ENCODE measurements at places on chromosomes 1 and 21.
A peak's percentile ranks its signal among the peaks of the same experiment; 100 is the strongest.

- DNase-seq, result no peak
Observed at GRCh38 chr1:118294875-118295642, 110.0 kb upstream of the SPAG17 start.

- DNase-seq, result no peak
Observed at GRCh38 chr1:84363622-84364021, 34.7 kb upstream of the DNASE2B start.

- no peak for DNase-seq
Observed at GRCh38 chr1:210616356-210616755, 287.7 kb downstream of the HHAT start.

DNA sequence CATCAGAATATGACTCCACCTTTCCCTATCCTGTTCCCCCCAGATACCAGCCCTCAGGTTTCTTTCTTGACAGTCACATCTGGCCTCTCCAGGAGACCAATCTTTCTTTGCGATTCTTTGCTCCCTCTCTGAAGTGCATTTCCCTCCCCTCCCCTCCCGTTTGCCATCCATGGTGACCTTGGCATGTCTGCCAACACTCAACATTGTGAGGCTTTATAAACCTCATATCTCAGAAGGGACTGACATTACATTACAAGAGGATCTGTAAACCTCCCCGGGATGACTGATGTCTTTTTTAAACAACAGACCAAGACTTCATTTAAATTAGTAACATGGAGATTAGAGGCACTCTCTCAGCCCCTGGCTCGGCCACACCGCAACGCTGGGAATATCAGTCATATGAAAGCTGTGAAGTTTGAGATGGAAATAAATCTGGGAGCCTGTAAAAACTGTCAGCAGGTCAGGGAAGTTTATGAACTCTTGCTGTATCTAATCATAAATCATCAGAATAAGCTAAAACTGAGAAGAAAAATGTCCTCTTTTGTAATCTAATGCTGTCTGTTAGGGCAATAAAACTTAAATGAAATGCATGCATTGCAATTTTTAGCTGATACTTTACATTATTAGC, 401.7 kb upstream of the PROX1 start:
- no peak for DNase-seq

DNA sequence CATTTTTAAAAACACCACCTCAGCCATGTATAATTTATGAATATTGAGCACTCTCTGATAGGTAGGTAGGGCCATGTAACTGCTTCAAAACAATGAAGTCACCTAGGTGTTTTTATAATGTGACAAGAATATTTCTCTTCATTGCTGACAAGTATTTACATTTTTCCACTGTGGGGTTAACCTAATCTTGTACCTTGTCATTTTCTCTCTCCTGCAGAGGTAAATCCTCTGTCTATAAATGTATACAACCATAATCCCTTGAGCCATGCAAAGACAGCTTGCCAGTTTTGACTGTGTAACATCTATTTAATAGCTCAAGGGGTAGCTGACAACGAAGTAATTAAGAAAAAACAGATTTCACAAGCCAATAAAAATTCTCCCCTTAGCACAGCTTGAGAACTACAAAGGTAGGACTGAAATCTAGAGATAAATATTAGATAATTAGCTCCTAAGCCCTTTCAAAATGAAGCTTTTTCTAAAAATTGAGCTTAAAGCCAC, 137.6 kb upstream of the POGK start:
- no peak for DNase-seq

GRCh38 chr1:22286491-22286890, 143.6 kb upstream of the WNT4 start:
- DNase-seq, result no peak

GRCh38 chr1:171126504-171126903, 35.8 kb downstream of the FMO3 start:
- DNase-seq, result no peak

GRCh38 chr1:57489358-57490036, 65.6 kb upstream of the DAB1 start:
- DNase-seq, result no peak

DNA sequence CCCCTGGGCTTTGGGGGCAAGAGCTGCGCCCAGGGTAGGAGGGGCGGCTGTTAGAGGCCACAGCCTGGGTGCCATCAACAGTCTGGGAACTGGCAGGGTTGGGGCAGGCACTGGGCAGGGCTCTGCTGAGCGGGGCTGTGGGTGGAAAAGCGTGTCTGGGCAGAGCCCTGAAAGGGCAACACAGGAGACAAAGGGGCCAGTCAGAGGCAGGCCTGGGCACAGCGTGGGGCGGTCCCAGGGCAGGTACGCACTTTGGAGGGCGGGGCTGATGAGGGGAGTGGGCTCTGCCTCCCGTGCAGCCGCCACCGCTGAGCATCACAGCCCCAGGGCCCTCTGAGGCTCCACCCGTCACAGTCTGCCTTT, 13.9 kb downstream of the CELSR2 start:
- DNase-seq, result no peak

- no peak for DNase-seq
Observed at GRCh38 chr1:17276568-17276967, 27.7 kb downstream of the PADI3 start.

GRCh38 chr1:109111386-109112055, 2.4 kb upstream of the ELAPOR1 start:
- no peak for DNase-seq

DNA sequence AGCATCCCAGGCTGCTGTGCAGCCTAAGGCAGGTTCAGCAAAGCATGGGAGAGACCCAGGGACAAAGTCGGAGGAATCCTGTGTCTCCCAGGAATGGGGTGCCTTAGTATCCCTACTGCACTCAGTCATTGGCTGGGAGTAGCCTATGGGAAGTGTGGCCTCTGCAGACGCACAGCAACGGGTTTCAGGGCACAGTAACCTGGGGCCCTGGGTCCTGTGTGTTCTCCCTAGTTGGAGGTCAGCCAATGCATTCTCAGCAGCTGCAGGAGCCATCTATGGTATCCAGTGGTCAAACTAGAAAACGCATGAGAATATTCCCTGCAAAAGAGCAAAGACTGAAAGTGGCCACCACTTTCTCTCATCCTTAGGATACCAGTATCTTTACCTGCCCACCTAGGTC, 13.7 kb upstream of the C1orf21 start:
- DNase-seq, result no peak

DNA sequence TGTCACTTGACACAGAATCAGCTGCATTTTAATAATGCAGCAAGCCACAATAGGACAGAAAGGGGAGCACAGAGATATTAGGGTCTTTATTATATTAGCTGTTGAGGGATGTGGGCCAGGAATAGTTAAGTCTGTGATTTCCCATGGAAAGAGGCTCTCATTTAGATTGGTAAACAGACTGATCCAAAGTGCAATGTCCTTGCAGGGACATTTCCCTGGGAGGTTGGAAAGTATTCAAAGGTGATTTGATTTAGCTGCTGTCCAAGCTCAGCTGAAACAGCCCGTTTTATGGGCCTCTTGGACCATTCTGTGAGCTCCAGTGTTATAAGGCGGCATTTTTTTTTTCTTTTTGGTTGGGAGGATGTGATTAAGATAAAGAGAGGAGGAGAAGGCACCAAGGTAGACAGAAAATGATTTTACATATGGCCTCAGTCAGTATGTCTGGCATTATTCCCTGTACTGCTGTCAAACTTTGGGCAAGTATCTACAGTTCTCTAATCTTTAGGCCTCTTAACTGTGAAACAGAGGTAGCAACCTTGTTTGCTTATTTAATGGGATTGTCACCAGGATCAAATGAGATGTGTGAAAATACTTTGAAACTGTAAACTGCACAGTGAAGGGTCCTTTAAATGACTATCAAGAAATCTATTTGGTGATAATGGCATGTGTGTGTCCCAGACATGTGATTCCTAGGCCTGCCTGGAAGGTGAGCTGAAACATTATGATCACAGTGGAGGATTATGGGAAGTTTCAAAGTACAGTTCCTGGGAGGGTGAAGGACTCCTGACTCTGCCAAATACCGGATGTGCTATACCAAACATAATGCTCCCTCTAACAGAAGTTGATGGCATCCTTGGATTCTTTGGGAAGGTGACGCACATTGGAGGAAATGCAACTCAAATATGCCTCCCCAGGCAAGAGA, 62.2 kb downstream of the NOS1AP start:
- DNase-seq, result no peak

- no peak for DNase-seq
Observed at GRCh38 chr1:109240158-109241152, 8.9 kb upstream of the CELSR2 start.

- DNase-seq, result no peak
Observed at GRCh38 chr1:85898861-85899260, 190.6 kb upstream of the ZNHIT6 start.

GRCh38 chr1:100955322-100955721, 59.4 kb downstream of the SLC30A7 start:
- DNase-seq, result no peak

DNA sequence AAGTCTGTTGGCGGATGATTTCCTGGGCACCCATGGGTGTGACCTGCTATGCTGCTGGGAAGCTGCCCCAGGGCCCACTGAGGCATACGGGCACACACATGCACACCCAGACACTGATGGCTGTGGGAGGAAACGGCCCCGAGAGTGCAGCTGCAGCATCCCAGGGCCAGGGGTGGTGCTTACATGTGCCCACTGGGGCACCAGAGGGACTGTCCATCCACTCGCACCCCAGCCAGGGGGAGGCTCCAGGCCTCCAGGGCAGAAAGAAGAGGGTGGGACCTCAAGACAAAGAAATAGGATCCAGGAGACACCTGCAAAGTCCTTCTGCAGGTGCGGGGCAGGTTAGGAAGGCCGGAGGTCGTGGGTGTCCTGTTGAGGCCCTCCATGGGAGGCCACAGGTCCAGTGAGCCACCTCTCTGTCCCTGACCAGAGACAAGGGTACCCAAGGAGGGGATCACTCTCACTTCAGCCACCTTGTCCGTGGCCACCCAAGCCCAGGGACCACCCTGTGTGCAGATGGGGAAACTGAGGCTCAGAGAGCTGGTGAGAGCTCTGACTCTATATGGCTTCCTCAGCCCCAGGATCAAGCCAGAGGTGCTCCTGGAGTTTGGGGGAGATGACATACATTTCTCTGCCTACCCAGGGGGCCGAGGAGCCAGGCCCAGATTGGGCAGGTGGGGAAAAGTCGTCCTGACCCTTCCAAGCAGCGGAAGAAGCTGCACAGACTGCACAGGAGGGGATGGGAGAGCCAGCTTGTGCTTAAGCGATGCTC, 57.1 kb downstream of the WNT9A start:
- no peak for DNase-seq

DNA sequence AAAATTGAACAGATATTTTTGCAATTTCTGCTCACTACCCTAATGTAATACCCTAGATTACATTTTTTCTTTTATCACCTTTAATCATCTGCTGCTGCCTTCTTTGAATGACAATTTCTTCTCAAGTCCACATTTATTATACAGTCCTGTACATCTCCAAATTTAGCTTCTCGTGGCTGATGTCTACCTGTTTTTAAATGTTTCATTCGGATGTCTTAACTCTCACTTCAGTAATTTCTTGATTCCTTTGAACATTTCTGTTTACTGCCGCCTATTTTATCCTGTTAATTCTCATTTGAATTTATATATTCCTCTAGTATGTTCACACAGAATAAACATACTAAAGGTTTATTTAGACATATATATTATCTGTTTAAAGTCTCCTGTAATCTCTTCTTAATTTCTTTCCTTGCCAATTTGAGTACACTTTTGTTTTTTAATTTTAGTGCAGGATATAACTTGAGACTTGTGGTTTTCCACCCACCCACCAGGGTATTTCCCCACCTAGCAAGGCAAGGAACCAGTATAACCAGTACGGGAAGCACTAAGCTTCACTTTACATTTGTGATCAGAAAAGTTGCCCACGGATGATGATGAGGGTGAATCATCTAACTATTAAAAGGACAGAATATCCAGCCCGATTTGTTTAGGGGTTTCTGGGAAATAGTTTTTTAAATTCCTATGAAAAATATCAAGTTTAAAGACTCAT, 12.7 kb downstream of the INSL5 start:
- DNase-seq, result peak; percentile 9

- DNase-seq, result no peak
Observed at GRCh38 chr1:167146903-167147539, 53.1 kb downstream of the STYXL2 start.

DNA sequence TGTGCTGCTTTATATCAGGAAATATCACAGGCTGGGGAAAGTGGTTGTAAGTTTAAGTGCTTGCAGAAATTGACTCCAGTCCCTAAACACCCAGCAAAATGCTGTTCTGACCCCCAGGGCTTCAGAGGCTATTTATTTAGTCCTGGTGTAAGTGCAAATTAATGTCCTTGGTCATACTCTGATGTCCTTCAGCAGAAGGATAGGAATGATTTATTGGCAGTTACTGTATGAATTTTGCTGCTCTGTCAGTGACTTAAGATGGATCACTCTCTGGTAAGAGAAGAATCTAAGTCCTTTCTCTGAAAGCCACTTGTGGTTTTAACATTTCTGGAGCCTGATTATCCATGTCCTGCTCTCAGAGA, 21.9 kb downstream of the FAM20B start:
- DNase-seq, result no peak

DNA sequence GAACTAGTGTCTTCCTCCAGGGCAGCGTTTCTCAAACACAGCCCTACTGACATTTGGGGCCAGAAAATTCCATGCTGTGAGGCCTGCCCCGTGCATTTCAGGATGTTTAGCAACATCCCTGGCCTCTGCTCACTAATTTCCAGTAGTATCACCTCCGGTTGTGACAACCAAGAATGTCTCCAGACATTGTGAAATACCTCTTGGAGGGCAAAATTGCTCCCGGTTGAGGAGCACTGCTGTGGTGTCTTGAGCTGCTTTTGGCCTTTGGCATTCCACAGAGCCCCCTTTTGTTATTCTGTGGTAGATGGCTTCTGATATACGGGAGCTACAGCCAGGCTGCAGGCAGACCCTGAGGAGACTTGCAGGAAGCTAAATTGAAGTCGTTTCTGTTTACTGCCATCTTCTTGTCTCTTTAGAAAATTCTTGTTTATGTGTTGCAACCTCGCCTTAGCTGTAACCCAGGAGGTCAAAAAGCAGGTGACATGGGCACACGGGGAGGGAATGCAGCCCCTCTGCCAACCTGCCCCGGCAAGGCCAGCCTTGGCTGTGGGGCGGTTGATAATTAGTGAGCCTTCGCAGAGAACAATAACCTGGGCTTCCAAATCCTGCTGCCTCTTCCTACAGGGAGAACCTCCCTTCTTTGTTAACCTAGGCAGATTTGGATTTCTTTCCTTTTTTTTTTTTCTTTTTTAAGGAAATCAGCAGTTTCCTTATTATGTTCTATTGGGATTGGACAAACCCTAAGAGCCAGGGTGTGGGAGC, 74.7 kb upstream of the AKT3 start:
- DNase-seq, result no peak

GRCh38 chr1:219085082-219085481, 88.6 kb upstream of the LYPLAL1 start:
- DNase-seq, result no peak
